Pulmonary artery endothelial cell (primary cell): ENCODE measurements at places on chromosomes 12 and 14.

- DNase-seq = no peak
Measured at GRCh38 chr12:110908377-110909152, 11.8 kb downstream of the MYL2 start.

DNA sequence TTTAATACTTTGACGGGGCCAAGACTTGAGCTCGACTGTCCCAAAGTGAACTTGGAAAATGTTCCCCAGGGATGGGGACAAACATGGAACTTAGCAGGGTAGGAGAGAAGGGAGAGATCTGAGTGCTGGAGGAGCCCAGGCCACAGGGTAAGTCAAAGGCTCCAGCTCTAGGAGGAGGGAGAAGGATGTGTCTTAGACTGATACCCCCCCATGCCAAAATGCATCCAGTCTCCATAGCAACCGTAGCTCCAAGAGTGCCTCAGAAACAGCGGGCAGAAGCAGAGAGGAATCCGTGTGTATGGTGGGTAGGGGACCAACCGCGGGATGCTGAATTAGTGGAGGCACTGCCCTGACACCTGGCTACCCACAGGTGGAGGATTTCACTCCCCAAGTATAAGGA is 845 bp upstream of the AGAP2 start:
- no peak for DNase-seq

- DNase-seq = no peak
Measured at GRCh38 chr12:106107566-106107965, 31.2 kb downstream of the NUAK1 start.

DNA sequence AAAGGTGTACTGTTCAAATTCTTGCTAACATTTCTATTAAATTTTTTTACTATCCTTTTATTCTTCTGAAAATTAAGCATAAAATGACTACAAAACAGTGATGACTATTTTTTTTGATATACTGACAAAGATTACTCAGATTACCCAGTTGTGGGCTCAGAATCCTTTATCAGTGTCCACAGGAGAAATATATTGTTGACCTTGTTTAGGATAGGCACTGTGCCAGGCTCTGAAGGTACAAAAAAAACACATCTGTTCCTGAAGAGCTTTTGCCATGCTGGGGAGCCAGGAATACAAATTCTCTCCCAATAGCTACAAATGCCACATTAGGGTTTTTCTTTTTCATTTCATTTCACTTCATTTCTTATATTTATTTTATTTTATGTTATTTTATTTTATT is 26.9 kb upstream of the GCH1 start:
- DNase-seq = no peak

DNA sequence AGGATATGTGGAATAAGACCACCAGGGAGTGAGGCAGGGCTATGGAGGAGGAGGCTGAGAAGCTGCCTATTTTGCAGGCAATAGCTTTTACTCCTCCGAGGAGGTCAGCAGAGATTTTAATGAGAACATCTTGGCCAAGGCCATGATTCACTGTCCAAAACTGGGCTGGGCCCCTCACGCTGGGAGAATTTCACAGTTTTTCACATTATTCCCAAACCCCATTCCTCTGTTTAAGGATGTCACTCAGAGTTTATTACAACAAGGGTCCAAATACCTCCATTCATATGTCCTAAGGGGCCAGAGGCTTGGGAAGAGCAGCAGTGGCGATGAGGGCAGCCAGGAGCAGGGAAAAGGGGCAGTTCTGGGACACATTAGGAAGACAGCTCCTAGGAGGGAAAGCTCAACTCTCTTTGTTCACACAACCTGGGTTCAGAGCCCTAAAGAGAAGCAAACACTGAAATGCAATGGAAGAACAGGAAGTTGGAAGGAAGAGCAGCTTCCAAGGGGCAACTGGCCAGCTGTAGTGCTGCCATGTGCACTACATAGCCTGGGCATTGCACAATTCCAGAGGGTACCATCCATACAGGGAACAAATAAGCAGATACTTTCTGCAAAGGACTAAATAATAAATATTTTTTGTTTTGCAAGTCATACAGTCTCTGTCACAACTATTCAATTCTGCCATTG is 283.2 kb downstream of the NUAK1 start:
- no peak for DNase-seq

DNA sequence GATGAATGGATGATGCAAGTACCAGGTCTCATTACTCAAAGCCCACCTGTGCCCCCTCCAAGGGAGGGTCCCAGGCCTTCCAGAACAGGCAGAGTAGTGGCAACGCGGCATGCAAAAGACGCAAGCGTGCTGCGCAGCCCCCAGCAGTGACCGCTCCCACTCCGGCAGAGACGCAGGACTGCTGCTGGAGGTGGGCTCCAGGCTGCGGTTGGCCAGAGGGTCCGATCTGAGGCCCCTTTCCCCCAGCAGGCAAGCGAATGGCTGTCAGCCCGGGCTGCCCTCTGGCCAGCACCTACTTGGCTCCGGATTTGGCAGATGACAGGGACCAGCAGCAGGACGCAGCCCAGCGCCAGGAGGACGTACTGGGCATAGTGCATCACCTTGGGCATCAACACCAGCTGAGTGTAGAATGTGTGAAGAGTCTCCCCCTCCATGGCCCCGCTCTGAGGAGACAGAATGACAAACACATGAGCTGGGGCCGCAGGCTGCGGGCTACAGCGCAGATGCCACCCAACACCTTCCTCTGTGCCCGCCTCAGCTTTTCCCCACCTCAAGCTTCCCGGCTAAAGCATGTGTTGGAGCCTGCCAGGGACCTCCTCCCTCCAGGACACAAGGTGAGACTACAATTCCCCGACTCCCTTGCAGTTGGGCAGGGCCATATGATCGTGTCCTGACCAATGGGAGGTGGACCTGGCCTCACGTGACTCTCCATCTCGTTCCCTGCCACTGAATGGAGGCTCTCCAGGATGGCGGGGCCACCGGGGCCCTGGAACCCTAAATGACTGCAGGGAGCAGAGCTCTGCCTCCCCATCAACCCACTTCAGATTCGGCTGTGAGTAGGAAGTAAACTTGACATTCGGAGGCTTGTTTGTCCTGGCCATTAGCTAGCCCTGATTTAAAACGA is 77.4 kb downstream of the SCARB1 start:
- DNase-seq = peak; percentile 64

GRCh38 chr14:95519699-95520098 is 3.2 kb upstream of the SYNE3 start:
- no peak for DNase-seq
